ENCODE measurements at places on chromosomes 7 and 10.

DNA sequence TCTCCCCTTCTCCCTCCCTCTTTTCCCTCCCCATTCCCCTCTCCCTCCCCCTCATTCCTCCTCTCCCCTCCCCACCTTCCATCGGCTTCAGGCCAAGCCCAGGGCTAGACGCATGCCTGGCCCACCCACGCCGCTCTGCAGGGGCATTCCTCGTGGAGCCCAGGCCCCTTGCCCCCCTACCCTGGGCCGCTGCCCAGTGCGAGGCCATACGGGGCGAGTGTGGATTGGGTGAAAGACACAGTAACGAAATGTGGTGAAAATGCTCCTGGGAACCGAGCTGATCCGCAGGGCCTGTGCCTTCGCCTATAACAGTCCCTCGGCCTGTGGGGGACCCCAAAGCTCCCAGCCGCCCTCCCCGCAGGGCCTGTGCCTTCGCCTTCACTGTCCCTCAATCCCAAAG lies 28.3 kb downstream of the ADGRA1 start:
- DNase-seq, result no peak

- DNase-seq, result no peak
These were observed 140.7 kb downstream of the ATE1 start for GRCh38 chr10:121787169-121787568.

- no peak for DNase-seq
These were observed 21.9 kb downstream of the DPY19L1 start for GRCh38 chr7:35015346-35015859.

GRCh38 chr7:81267508-81267907 lies 348.7 kb upstream of the SEMA3C start:
- DNase-seq, result no peak

DNA sequence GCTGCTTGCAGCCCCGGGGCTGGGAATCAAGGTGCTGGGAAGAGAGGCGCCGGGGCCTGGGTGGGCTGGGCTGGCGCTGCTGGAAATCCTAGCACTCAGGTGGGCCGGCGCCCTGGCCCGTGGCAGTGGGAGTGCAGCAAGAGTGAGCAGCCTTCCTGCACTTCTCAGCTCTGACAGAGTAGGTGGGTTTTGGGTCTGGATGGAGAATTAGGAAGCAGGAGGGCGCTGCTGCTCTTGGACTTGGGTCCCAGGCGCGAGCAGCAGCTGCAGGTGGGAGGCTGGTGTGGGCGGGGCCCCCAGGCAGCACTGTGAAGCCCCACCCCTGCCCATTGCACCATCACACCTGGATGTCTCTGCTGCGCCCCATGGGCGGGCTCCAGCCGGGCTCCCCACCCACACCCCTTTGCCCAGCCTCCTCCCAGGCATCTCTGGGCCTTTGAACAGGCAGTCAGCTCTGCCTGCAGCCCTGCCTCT lies 6.0 kb downstream of the BRI3 start:
- no peak for DNase-seq

GRCh38 chr7:2497500-2498336 lies 21.5 kb upstream of the GRIFIN start:
- DNase-seq, result no peak

GRCh38 chr7:131203291-131203976 lies 124.2 kb upstream of the MKLN1 start:
- no peak for DNase-seq

GRCh38 chr7:42208572-42208971 lies 28.4 kb downstream of the GLI3 start:
- no peak for DNase-seq

GRCh38 chr10:63374991-63375390 lies 90.8 kb downstream of the JMJD1C start:
- DNase-seq, result no peak

GRCh38 chr7:2956076-2956475 lies 87.6 kb downstream of the CARD11 start:
- DNase-seq, result no peak

- no peak for DNase-seq
These were observed 410.8 kb upstream of the PODXL start for GRCh38 chr7:131967216-131967730.

GRCh38 chr10:28922127-28922526 lies 244.8 kb downstream of the BAMBI start:
- no peak for DNase-seq

DNA sequence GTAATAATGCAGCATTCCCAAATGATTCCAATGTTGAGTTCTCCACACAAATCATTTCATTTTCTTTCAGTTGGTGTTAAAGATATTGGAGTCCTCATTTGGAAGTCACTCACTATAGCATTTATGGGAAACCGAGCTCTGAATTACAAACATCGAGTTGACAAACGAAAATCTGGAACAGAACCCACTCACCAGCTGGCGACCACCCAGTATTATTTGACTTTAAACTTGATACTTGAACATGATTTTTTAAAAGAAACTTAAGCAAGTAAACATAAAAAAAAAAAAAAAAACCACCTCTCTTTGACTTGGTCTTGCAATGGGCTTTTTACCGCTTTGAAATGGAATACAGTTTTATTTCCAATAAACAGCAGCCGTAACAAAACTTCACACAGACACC lies 576.6 kb upstream of the C7orf33 start:
- DNase-seq, result no peak
